ENCODE measurements at places on chromosomes 11 and 22. TPM values are rescaled to one million over a fixed set of nuclear protein-coding genes. Genes with fewer than 3 reads are reported as not detected.

Gene FAT3
- 20.9 TPM for total RNA-seq

Gene ELMOD1
- not detected for total RNA-seq

Gene TMA7B
- total RNA-seq, result not detected

Gene IL17REL
- not detected for total RNA-seq

Gene SHISAL1
- total RNA-seq, result 5.7 TPM

Gene CD3G
- not detected for total RNA-seq

Gene GAL3ST3
- 35.9 TPM for total RNA-seq

Gene NARS2
- 53.0 TPM for total RNA-seq

DNA sequence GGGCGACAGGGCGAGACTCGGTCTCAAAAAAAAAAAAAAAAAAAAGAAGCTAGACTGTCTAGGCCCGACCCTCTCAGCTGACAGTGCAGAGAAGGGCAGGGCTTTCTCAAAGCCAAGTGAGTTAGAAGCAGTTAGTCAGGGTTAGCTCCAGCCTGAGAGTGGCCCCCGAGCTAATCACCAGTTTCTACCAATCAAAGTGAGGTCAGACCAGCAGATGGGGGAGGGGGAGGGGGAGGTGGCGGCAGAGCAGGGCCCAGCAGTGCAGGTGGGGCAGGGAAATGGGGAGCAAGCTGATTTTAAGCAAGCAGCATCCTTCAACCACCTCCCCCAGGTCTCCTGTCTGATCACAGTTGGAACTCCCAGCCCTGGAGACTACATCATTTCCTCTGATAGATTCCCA, 55.3 kb upstream of the PRR5 start:
- H3K36me3 ChIP-seq, result no peaks in the 10 kb centered on the region
- no peak overlapping the region for H3K27ac ChIP-seq
- no peaks in the 10 kb centered on the region for H3K4me1 ChIP-seq
- no peak overlapping the region for H3K4me3 ChIP-seq
- no peak for DNase-seq
- peaks cover 2% of the 10 kb centered on the region for H3K27me3 ChIP-seq

- H3K27me3 ChIP-seq, result peaks cover 70% of the 10 kb centered on the region
- peaks cover 19% of the 10 kb centered on the region for H3K4me1 ChIP-seq
- H3K36me3 ChIP-seq, result no peaks in the 10 kb centered on the region
Measured at GRCh38 chr11:2552210-2552609, 107.4 kb downstream of the KCNQ1 start.

- DNase-seq, result peak; percentile 57
- peaks cover 72% of the 10 kb centered on the region for H3K4me1 ChIP-seq
- H3K36me3 ChIP-seq, result no peaks in the 10 kb centered on the region
- H3K27me3 ChIP-seq, result no peaks in the 10 kb centered on the region
- H3K27ac ChIP-seq, result peak overlapping the region; percentile 75
Measured at GRCh38 chr11:31243706-31244105, 125.8 kb downstream of the DCDC1 start.

GRCh38 chr11:62217191-62217748, 8.8 kb downstream of the SCGB2A1 start:
- H3K36me3 ChIP-seq, result no peaks in the 10 kb centered on the region
- peak; percentile 50 for DNase-seq
- H3K27ac ChIP-seq, result no peak overlapping the region
- H3K27me3 ChIP-seq, result no peaks in the 10 kb centered on the region
- H3K4me1 ChIP-seq, result no peaks in the 10 kb centered on the region

DNA sequence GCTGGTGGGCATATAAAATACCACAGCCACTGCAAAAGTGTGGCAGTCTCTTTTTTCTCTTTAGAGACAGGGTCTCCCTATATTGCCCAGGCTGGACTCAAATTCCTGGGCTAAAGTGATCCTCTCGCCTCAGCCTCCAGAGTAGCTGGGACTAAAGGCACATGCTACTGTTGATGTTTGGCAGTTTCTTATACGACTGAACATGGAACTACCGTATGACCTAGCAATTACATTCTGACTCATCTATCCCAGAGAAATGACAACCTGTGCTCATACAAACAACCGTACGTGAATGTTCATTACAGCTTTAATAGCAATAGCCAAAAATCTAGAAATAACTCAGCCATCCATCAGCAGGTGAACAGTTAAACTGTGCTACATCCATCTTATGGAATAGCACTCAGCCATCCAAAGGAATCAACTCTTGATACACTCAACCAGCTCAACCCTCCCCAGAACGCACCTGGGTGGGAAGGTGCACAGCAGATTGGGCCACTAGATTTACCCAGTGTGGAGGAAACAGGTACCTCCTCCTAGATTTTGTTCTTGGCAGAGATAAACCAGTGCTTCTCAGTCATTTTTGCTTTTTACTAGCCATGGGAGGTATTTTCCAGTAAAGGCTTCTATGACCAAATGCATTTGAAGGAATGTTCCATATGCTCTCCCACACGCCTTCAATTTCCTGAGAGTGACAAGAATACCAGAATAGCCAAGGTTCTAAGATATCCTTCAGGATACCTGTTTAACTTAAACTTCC, 130.5 kb downstream of the MED15 start:
- H3K36me3 ChIP-seq, result no peaks in the 10 kb centered on the region
- H3K27me3 ChIP-seq, result no peaks in the 10 kb centered on the region
- no peak overlapping the region for H3K4me3 ChIP-seq

- no peak overlapping the region for H3K4me3 ChIP-seq
- peaks cover 6% of the 10 kb centered on the region for H3K4me1 ChIP-seq
- no peak overlapping the region for H3K27ac ChIP-seq
- DNase-seq, result no peak
- no peaks in the 10 kb centered on the region for H3K36me3 ChIP-seq
Measured at GRCh38 chr11:45546366-45546765, 119.1 kb downstream of the CHST1 start.

DNA sequence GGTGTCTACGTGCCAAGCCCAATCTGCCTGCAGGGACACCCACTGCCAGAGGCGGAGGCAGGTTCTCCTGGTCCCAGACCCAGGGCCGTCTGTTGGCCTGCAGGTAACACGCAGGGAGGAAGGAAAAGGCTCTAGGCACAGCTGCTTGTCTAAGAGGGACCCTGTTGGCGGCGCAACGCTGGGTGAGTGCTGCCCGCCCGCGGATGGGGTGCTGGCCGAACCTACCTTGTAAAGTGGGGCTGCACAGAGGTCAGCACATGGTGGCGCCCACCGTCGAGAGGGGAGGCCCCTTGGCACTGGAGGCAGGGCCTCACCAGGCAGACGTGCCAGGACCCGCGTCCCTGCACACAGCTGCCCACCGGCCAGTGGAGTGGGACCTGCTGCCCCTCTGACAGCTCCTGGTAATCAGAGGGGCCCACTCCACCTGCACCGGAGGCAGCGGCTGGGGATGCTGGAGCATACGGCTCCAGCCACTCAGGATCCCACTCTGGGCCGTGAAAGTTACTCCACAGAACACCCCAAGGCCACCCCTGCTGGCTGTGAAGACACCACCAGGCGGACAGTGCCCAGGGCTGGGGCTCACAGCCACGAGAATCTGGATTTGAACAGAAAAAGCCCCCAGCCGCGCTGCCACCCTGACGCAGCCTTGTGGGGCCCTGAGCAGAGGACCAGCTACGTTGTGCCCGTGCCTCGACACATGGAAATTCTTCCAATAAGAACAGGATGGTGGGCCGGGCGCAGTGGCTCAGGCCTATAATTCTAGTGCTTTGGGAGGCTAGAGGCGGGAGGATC, 24.0 kb downstream of the TBX1 start:
- peaks cover 4% of the 10 kb centered on the region for H3K27me3 ChIP-seq
- DNase-seq, result no peak
- no peaks in the 10 kb centered on the region for H3K4me1 ChIP-seq
- H3K4me3 ChIP-seq, result no peak overlapping the region

- H3K36me3 ChIP-seq, result no peaks in the 10 kb centered on the region
- H3K4me1 ChIP-seq, result peaks cover 18% of the 10 kb centered on the region
- H3K27me3 ChIP-seq, result no peaks in the 10 kb centered on the region
- no peak for DNase-seq
- H3K4me3 ChIP-seq, result no peak overlapping the region
Measured at GRCh38 chr11:79170321-79170720, 270.5 kb downstream of the TENM4 start.

- H3K27me3 ChIP-seq, result no peaks in the 10 kb centered on the region
- peak; percentile 35 for DNase-seq
- H3K4me3 ChIP-seq, result peak overlapping the region; percentile 90
- H3K36me3 ChIP-seq, result no peaks in the 10 kb centered on the region
Measured at GRCh38 chr11:57762235-57762861, 746 bp downstream of the CTNND1 start.

GRCh38 chr22:33579448-33580093, 340.7 kb downstream of the LARGE1 start:
- no peaks in the 10 kb centered on the region for H3K27me3 ChIP-seq
- H3K4me1 ChIP-seq, result no peaks in the 10 kb centered on the region
- peak; percentile 77 for DNase-seq
- H3K4me3 ChIP-seq, result no peak overlapping the region
- no peaks in the 10 kb centered on the region for H3K36me3 ChIP-seq

- no peak overlapping the region for H3K4me3 ChIP-seq
- H3K27me3 ChIP-seq, result no peaks in the 10 kb centered on the region
- H3K36me3 ChIP-seq, result no peaks in the 10 kb centered on the region
- DNase-seq, result no peak
- H3K27ac ChIP-seq, result no peak overlapping the region
Measured at GRCh38 chr11:76889411-76889975, 28.8 kb downstream of the ACER3 start.

- peaks cover 16% of the 10 kb centered on the region for H3K4me1 ChIP-seq
- no peak overlapping the region for H3K27ac ChIP-seq
- no peaks in the 10 kb centered on the region for H3K27me3 ChIP-seq
- no peak overlapping the region for H3K4me3 ChIP-seq
- no peaks in the 10 kb centered on the region for H3K36me3 ChIP-seq
Measured at GRCh38 chr11:94583866-94584500, 16.8 kb downstream of the PIWIL4 start.

DNA sequence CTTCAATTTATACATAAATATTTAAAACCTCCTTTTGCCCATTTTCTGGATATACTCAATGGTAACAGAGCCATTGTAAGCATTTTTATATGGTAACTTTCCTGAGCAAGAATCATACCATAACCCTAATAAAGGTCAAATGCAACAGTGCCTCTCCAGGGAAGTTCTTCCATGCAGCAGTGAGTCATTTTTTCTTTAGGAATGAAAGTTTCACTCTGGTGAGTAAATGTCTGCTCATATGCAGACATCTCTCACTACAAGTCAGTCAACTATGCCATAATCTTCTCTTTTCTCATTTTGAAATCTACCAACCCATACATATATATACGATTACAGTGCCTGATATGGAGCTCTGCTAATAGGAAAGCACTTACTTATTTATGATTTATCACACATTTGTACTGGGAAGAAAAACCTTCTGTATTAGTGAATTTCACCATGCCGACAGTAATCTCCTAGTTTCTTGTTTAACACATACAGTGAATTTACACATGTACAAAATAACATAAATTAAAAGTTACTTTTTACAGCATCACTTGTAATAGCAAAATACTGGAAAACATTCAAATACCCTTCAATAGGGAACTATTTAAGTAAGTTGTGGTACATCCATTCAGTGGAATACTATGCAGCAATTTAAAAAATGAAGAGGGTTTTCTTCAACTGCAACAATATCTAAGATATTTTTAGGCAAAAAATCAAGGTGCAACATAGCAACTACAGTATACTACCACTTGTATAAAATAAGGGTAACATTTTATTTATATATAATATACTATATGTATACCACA, 16.0 kb downstream of the STK33 start:
- no peak overlapping the region for H3K4me3 ChIP-seq
- peaks cover 9% of the 10 kb centered on the region for H3K36me3 ChIP-seq
- H3K27me3 ChIP-seq, result no peaks in the 10 kb centered on the region
- no peak for DNase-seq
- H3K4me1 ChIP-seq, result no peaks in the 10 kb centered on the region

- DNase-seq, result no peak
- H3K27me3 ChIP-seq, result no peaks in the 10 kb centered on the region
- H3K36me3 ChIP-seq, result no peaks in the 10 kb centered on the region
- no peak overlapping the region for H3K4me3 ChIP-seq
Measured at GRCh38 chr11:15406851-15407351, 292.2 kb downstream of the INSC start.

DNA sequence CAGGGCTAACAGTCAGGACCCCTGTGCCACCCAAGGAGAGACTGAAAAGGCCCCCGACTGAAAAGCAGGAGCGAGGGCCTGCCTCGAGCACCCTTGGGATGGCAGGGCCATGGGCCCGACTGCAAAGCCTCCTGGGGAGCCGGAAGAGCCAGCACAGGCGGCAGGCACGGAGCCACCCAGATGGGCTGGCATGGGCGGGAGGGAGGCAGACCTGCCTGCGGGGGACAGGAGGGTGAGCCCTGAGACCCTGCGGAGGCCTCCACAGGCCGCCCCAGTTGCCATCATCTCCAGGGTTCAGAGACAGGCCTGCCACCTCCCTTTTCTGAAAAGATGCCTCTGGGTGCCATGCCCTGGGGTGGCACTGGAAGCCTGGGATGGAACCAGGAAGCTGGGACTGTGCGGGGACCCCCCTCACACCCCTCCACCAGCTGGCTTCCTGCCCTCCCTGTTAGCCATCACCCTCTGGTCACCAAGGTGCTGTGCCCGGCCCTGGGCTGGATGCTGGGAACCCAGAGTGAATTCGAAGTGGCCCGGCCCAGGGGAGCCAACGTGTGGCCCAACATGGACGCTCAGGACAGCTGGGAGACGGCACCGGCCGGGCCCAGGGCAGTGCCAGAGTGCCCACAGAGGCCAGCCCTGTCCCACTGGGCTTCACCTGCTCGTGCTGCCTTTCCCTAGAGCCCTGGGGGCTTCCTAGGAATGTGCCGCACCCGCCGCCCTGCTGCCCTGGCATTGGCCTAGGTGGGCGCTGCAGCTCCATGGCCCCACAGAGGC, 13.8 kb downstream of the TSPAN32 start:
- no peaks in the 10 kb centered on the region for H3K36me3 ChIP-seq
- DNase-seq, result no peak
- no peaks in the 10 kb centered on the region for H3K27me3 ChIP-seq

DNA sequence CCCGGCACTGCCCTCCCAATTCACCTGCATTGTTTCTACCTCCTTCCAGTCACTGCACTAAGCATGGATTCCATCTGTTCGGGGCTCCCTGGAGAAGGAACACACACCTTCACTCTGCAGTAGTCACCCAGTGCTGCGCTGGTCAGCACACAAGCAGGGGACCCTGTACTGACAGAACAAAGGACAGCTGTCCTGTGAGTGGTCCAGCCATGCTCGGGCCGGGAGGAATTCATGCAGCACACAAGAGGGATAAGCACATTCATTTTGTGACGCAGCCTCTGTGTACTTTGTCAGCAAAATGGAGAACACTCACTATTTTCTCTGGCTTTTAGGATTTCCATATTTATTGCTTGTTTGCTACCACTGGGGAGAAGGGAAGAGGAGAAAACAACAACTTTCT, 167.3 kb downstream of the NTM start:
- no peaks in the 10 kb centered on the region for H3K36me3 ChIP-seq
- peak; percentile 25 for DNase-seq
- peaks cover 34% of the 10 kb centered on the region for H3K4me1 ChIP-seq
- no peak overlapping the region for H3K27ac ChIP-seq
- H3K4me3 ChIP-seq, result no peak overlapping the region

GRCh38 chr11:102760344-102761035, 19.9 kb downstream of the MMP10 start:
- H3K4me3 ChIP-seq, result no peak overlapping the region
- H3K27ac ChIP-seq, result no peak overlapping the region
- H3K36me3 ChIP-seq, result no peaks in the 10 kb centered on the region

GRCh38 chr11:95556342-95557163, 233.0 kb downstream of the FAM76B start:
- no peak overlapping the region for H3K4me3 ChIP-seq
- H3K27me3 ChIP-seq, result no peaks in the 10 kb centered on the region
- peak overlapping the region; percentile 95 for H3K27ac ChIP-seq
- DNase-seq, result peak; percentile 82
- no peaks in the 10 kb centered on the region for H3K36me3 ChIP-seq

- no peak overlapping the region for H3K4me3 ChIP-seq
- no peaks in the 10 kb centered on the region for H3K36me3 ChIP-seq
- no peaks in the 10 kb centered on the region for H3K27me3 ChIP-seq
- no peaks in the 10 kb centered on the region for H3K4me1 ChIP-seq
Measured at GRCh38 chr11:131353766-131354165, 16.6 kb upstream of the NTM start.
